Stimulated activated CD4-positive, alpha-beta T cell treated with anti-CD3 and anti-CD28 coated beads, Interleukin-15, amount 100 ng/mL, for 1 hour (primary cell): ENCODE measurements at places on chromosomes 2 and 18.

DNA sequence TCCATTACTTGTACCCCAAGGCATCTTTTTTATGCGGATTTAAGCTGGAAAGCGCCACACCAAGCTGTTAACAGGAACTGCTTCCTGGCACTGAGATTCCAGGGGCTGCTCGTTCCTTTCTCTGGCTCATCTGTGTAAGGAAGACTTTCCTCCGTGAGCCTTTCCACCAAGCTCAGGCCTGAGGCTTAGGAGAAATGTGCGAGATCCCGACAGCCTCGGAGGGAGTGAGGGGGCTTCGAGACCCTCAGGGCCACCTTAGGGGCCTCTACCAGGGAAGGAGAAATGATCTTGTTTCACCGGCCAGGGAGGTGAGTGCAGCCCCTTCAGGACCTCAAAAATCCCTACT is 17.1 kb downstream of the B3GNT7 start:
- DNase-seq: no peak

DNA sequence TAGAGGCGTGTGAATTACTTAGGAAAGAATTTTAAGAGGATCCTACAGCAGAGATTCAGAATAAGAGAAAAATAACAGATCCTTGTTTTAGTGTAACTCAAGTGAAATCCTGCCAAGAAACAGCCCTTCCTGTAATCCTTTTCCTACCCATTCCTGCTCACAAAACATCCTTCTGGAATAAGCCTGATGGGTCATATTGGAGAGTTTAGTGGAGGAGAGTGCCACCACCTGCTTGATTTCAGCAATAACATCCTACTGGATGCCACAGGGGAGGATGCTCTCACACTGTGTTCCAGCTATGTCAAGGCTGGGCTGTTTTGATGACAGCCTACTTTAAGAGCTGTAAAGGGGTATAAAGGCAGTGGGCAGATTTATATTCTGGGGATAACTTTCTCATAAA is 54.8 kb upstream of the CCDC178 start:
- no peak for DNase-seq

GRCh38 chr2:64623242-64623850 is 30.4 kb downstream of the SERTAD2 start:
- DNase-seq: no peak

- no peak for DNase-seq
These were observed 16.1 kb downstream of the PRELID3A start for GRCh38 chr18:12423820-12424219.
